ENCODE measurements at places on chromosomes 5 and 9.

DNA sequence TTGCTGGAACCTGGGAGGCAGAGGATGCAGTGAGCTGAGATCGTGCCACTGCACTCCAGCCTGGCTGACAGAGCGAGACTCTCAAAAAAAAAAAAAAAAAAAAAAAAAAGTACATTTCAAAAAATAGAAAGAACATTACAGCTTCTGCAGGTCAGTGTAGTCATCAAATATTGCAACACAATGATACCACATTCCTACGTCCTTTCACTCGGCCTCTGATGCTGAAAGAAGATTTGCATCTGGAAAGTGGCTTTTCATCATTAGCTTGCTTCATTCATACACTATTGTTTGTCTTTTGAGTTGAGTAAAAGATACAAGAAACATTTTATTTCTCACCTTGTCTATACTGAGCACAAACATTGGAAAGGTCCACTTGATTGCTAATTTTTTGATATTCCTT, 59.6 kb upstream of the CPLANE1 start:
- DNase-seq, result no peak

- no peak for DNase-seq
Observed at GRCh38 chr9:122785269-122785668, 3.5 kb upstream of the OR5C1 start.

DNA sequence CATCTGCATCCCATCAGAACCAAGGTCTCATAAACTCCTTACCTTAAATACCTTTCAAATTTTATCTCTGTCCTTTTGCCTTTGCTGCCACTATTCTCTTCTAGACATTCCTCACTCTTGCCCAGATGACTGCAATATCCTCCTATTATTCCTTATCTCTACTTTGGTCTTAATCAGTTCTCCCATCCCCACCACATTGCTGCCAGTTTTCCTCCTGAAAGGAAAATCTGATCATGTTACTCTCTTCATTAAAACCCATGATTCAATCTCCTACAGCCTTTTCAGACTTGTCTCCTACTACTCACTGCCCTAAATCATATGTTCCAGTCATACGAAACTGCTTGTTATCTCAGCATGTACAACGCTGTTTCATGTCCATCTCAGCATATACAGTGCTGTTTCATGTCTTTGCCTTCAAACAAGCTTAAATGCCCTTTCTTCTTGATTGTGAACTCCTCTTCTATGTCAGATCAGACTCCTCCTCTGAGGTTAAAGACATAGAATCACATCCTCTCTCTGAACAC, 152.6 kb upstream of the FST start:
- no peak for DNase-seq

DNA sequence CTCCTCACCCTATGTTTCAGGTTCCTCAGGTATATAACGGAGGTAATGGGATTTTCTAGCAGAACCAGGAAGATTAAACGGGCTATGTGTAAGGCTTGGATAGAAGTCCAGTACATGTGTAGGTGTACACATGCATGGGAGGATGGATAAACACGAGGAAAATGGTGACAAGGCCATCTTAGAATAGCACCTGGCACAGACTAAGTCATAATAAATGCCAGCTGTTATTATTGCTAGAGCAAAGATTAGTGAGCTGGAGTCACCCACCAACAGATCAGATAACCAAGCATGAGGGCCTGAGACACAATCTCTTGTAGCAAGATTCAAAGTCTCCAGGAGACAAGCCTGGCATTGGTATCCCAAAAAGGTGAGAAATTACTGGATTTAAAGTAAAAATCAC, 21.1 kb downstream of the SPOCK1 start:
- no peak for DNase-seq

- DNase-seq, result no peak
Observed at GRCh38 chr9:76642701-76643209, 121.5 kb upstream of the PCA3 start.

DNA sequence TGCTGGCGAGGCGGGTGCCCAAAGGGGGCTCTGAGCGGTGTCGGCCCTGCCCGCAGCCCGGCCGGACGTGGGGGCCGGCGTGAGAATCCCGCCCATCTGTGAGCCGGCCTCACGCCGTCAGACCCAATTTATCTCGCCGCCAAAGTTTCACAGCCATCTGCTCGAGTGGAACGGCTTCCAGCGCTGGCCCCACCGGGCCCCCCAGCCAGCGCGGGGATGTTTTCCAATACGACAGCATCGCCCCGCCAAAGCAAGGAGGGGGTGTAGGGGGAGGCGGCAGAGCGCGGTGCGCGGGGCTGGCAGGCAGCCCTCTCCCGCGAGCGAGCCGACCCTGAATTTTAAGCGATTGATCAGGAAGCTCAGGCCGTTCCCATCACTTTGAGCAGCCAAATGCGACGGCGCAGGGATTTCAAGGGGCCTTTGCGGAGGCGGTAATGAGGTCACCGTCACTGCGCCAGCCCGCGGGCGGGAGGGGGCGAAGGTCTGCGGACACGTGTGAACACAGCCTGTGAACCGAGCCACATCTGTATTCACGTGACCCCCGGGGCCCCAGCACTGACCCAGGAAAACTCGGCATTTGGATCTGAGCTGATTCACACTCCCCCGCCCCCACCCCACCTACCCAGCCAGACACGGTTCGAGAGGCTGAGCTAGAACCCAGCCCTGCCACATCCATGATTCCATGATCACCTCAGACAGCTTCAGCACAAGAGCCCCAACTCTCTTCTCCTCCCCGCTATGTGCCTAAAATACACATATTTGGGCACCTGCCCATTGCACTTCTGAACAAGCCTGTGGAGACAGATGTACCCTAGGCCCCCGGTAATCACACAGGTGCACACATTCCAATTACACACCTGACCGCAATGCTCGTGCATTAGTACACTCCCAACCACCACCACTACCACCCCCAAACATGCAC, 47.8 kb upstream of the PSD2 start:
- peak; percentile 64 for DNase-seq

DNA sequence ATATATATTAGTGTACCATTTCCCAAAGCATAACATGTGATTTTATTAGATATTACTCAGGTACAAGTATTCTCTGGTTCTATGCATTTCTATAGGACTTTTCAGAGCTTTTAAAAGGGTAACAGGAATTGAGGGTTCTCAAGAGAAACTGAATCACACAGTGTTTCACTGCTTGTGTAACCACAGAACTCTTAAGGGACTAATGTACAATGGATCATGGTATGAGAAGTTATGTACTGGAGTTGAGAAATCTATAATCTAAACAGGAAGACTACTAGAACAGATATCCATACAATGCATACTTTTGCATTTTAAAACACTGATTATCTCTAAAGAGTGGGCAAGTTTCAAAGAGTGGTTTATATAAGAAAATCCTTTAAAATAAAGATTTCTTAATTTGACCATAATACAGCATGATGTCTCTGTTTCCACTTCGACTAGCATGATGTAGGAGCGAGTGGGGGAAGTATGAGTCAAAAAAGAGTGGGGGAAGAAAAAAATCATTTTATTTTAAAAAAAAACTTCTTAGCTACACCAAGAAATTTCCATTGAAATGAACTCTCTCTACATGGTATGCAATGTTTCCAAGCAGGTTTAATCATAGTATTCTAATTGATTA, 183.5 kb downstream of the RFX3 start:
- no peak for DNase-seq

GRCh38 chr9:87888501-87888900, 5.8 kb downstream of the SPATA31E1 start:
- DNase-seq, result no peak
